ENCODE measurements at places on chromosomes 4 and X.

DNA sequence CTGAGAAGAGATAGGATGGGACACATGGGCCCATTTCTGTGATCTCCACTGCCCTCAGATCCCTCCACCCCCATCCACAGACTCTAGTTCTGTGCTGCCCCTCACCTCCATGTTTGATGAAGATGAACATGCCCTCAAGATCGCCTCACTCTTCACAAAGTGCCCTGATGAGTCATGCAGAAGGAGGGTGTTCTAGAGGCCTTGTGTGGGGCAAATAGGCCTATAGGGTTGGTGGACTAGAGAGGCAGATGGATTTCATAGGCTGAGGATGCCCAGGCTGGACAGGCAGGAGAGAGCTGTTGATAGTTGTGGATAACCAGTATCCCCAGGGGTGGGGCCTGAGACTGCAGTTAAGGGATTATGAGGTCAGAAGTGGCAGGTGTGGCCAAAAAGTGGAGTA lies at the start of gene CXorf65:
TSS of gene CXorf65 (minus strand) at position 314 of the 400 bp plus-strand sequence. CDS start at position 130, 184 bp downstream.
- no peak for ATAC-seq

- ATAC-seq: no peak
Observed at GRCh38 chrX:40484408-40485091, 96.2 kb upstream of the ATP6AP2 start.

GRCh38 chrX:130184168-130184567 lies 12.4 kb downstream of the RAB33A start:
- ATAC-seq: no peak

GRCh38 chr4:185654311-185654710 lies 119.0 kb upstream of the PDLIM3 start:
- no peak for ATAC-seq

GRCh38 chr4:79472693-79473438 lies 64.8 kb upstream of the GK2 start:
- no peak for ATAC-seq

GRCh38 chr4:110532901-110533589 lies 57.1 kb downstream of the ENPEP start:
- no peak for ATAC-seq

DNA sequence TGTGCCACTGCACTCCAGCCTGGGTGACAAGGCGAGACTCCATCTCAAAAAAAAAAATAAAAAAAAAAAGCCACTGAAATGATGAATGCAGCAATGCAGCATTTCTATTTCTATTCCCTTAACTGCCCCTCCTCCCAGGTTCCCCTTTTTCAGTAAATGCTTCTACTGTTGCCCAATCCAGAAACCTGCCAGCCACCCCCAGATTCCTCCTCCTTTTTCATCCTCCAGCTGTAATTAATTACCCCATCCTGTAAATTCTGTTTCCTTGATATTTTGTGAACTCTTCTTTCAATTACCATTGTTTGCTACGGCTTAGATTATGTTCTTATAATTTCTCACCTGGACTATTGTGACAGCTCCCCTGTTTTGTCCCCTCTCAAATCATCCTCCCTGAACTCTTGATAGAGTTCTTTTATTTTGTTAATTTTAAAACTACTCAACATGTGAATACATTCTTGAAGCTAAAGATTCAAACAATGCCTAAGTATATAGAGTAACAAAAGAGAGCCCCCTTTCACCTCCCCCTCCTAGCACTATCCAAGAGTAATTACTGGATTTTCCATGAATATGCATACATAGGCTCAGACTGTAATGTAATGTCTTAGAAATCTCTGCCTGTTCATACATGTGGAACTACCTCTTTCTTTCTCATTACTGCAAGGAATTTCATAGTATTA lies 140.6 kb upstream of the GPC4 start:
- ATAC-seq: no peak

DNA sequence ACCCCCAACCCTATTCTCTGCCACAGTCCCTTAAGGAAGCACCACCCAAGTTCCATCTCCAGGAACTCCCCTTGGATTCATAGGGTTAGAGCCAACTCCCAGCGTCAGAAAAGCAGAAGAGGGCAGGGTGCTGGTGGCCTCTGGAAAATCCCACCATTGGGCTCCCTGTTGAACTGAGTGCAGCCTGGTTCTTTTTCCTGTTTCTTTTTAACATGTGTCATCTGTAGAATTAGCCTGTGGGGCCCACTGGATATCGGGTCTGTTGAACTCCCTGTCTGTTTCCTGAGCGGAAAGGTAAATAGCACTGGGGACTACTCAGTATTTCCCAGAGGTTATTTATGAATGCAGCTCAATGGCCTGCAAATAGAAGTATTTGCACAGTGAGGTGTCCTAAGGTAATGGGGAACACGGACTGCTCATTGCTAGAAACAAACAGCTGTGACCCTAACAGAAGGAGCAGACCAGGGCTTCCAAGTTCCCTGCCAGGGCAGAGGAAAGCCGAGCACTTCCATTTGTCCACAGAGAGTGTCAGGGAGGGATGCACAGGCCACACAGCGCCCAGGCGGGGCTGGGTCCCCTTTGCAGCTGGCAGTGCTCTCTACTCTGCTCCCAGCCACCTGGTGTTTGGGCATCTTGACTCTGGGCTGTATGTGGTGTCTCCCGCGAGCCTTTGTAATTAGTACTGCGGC lies 102.6 kb downstream of the FHDC1 start:
- ATAC-seq: no peak

DNA sequence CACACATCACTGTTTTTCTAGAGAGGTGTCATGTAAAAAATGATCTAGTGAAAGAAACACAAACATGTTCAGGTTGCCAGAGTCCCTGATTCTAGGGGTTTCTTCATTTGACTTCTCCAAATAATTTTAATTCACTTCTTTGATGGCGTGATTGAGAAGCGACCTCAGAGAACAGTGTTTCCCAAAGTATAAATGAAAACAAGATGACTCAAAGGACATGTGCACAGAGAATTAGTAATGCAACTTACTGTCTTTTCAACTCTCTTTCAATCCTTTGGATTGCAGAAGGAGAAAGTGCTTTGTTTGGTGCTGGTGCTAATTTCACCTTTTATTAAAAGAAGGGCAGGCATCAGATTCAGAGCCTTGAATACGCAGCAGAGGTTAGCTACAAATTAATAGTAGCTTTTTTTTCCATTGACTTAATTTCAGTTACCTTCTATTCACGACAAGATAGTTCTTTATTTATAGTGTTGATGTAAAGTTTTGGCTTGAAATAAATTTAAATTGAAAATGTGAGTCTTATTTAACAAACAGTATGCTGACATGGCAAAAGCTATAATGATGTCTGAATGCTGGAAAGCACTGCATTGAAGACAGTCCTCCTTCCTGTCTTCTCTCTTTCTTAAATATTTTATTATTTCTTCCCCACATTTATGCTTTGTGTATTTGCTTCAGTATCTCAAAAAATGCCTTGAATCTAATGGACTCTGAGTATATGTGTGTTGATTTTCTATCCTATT lies 85.1 kb downstream of the SLC10A7 start:
- ATAC-seq: no peak

- peak; percentile 87 for ATAC-seq
Observed at GRCh38 chr4:55435141-55435841, 39.5 kb downstream of the TMEM165 start.

- no peak for ATAC-seq
Observed at GRCh38 chr4:72604324-72604723, 35.3 kb upstream of the ADAMTS3 start.

DNA sequence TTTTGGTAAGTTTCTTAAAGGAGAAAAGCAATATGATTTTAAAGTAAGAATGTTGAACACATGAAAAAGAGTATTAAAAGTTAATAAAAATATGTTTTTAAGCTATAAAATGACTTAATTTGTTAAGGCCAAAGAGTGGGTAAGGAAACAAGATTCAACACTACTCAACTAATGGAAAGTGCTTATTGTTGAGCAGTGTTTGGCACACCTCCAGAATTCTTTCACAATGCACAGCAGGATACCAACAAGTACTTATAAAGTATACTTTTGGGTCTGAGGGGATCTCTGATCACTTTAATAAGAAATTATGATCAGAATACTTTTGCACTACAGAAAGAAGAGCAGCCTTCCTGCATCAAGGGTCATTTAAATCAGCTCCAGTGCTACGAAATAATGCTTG lies 5.9 kb downstream of the LAMP2 start:
- ATAC-seq: no peak

DNA sequence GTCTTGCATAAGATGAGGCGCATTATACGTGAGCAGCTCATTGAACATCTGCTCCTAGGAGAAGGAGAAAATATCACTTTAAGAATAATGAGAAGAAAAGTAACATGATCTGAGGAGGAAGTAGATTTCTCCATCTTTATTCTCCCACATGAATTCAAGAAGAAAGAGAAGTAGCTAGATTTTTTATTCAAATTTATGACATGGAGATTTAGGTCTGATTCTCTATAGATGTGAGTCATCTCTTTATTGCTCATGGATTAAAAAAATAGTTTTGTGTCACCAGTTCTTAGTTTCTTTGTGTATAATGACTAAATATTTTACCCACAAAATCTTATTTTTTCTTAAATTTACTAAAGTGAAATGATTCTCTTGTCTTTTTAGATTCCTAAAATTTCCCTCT lies 40.4 kb downstream of the HPGDS start:
- no peak for ATAC-seq

DNA sequence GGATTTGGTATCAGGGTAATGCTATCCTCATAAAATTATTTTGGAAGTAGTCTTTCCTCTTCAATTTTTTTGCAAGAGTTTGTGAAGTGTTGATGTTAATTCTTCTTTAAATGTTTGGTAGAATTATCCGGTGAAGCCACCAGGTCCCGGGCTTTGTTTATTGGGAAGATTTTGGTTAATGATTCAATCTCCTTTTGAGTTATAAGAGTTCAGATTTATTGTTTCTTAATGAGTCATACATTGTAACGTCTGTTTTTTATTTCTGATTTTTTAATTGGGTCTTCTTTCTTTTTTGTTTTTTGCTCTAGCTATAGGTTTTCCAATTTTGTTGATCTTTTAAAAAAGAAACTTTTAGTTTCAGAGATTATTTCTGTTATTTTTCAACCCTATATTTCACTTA lies 412.3 kb downstream of the PDGFC start:
- no peak for ATAC-seq

GRCh38 chrX:19866626-19867410 lies 20.6 kb downstream of the SH3KBP1 start:
- ATAC-seq: no peak

DNA sequence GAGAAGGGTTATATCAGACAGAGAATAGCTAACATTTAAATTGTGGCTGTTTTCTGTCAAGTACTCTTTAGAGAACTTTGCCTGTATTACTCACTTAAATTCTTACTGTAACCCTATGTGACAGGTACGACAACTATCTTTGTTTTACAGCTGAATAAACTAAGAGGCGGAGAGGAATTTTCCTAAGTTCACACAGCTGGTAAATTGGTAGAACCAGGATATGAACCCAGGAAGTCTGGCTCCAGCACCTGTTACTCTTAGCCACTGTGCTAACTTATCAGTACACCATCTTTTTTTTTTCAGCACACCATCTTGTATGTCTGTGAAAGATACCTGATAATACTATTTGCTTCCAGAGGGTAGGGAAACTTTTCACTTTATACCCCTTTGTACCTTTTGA lies 2.0 kb upstream of the SYP start:
- ATAC-seq: no peak

DNA sequence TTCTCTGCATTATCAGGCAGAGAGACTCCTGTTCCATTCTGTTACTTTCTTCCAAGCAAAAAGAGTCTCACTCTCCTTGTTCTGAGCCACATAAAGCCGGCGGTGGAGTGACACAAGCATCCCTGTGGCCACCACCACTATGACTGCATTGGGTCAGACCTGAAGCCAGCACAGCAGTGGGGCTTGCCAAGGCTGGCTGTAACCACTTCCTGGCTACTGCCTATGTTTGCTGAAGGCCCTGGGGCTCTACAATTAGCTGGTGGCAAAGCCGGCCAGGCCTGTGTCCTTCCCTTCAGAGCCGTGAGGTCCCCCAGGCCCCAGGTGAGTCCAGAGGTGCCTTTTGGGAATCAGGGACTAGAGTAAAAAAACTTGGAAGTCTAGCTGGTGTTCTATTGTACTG lies 31.8 kb downstream of the PLAC8 start:
- ATAC-seq: peak; percentile 22

- no peak for ATAC-seq
Observed at GRCh38 chr4:9987749-9988362, 33.4 kb downstream of the SLC2A9 start.

GRCh38 chr4:150769845-150770244 lies 187.9 kb downstream of the MAB21L2 start:
- ATAC-seq: peak; percentile 41

DNA sequence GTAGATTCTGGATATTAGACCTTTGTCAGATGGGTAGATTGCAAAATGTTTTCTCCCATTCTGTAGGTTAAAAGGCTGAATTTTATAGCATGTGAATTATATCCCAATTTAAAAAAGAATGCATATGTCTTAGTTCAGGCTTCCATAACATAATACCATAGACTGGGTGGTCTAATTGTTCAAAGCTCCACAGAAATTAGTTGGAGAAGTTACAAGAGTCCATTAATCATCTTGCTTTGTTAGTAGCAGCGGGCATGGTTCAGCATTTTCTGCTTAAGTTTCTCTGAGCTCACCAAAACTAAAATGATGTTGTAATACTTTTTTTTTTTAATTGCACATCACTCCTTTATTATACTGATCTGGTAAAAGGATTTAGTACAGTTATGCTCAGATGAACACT lies 1.8 kb downstream of the PGAM4 start:
- ATAC-seq: no peak

DNA sequence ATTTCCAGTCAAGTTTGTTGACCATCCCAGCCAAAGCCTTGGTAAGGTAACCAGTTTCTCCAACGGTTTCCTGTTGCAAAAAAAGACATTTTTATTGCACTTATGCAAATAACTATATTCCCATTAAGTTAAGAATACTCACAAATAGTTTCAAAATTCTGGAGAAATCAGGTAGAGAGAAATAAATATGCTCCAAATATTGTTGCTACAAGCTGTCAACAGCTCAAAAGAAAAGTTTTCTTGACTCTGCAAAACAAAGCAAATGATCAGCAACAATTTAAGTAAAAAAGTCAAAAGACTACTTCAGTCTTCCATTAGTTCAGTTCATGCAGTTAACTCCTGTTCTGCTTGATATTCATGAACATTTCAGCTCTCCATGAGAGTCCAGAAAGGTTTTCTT lies 49.0 kb upstream of the UGT8 start:
- no peak for ATAC-seq

DNA sequence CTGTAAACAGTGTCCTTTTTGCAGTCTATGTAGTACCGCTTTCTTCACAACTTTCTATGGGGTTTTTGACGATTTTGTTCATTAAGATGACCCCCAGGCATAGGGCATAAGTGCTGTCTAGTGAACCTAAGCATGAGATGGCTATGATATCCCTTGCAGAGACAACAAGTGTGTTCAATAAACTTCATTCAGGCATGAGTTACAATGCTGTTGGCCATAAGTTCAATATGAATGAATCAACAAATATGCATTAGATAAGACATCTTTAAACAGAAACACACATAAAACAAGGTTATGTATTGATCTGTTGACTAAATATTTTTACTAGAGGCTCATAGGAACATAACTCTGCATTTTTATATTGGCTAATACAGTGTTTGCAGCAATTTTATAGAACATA lies 1322.0 kb downstream of the ARAP2 start:
- no peak for ATAC-seq

GRCh38 chr4:89109841-89110540 lies 1.3 kb upstream of the TIGD2 start:
- ATAC-seq: no peak

- ATAC-seq: no peak
Observed at GRCh38 chr4:38591617-38592337, 72.2 kb upstream of the KLF3 start.
